ENCODE measurements at places on chromosomes 5 and 9.

DNA sequence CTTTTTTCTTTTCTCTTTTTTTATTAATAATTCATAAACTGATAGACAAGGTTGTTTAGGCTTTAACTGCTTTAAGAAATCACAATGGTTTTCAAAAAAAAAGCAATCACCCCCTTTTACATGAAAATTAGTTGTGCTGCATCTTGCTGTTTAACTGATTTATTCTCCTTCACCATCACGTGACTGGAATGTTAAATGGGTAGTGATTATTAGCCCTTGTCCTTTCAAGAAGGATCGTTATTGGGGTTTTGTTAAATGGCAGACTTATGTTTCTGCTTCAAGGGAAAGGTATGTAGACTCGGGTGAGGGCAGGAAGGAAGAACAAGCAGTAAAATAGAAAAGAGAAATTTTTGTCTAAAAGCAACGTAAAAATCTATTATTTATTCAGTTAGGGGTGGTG is 175.6 kb upstream of the TLE4 start:
- no peak for DNase-seq

- no peak for DNase-seq
Observed at GRCh38 chr9:36598273-36598672, 25.6 kb downstream of the MELK start.

DNA sequence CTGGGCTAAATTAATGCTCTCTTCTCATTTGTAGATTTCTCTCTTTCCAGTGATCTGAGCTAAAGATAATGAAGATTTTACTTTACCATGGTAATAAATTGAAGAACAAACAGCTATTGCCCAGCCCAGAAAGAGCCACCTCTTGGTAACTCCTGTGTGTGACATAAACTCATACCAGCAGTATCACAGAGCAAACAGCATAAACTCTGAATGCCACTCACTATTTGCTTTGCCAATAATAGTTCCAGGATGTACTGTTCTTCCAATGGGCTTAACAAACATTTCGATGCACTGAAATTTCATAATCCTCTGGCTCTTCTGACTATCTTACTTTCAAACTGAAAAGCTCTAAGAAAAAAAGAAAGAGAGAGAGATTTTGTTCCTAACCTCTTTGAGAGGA is 69.8 kb upstream of the RASEF start:
- DNase-seq: no peak

DNA sequence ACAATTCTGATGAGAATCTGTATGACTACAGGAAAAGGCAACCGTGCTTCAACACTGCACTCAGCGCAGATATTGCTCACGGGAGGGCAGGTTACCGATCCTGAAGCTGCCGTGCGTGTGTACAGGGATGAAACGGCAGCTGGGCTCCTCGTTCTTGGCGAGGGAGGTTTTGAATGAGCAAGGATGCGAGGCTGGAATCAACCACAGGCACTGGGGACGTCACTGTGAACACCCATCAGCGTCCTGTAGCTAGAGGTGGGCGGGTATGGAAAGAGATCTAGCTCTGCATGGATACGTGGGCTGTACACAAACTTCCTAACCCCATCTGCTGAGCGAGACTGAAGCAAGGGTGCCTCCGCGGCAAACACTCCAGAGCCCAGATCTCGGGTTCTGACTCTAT is 84.3 kb upstream of the COL5A1 start:
- DNase-seq: no peak

- DNase-seq: no peak
Observed at GRCh38 chr9:14207352-14207995, 106.5 kb downstream of the NFIB start.

GRCh38 chr9:92019658-92020057 is 69.6 kb upstream of the ROR2 start:
- DNase-seq: no peak

GRCh38 chr5:58683567-58683966 is 100.7 kb downstream of the RAB3C start:
- no peak for DNase-seq

DNA sequence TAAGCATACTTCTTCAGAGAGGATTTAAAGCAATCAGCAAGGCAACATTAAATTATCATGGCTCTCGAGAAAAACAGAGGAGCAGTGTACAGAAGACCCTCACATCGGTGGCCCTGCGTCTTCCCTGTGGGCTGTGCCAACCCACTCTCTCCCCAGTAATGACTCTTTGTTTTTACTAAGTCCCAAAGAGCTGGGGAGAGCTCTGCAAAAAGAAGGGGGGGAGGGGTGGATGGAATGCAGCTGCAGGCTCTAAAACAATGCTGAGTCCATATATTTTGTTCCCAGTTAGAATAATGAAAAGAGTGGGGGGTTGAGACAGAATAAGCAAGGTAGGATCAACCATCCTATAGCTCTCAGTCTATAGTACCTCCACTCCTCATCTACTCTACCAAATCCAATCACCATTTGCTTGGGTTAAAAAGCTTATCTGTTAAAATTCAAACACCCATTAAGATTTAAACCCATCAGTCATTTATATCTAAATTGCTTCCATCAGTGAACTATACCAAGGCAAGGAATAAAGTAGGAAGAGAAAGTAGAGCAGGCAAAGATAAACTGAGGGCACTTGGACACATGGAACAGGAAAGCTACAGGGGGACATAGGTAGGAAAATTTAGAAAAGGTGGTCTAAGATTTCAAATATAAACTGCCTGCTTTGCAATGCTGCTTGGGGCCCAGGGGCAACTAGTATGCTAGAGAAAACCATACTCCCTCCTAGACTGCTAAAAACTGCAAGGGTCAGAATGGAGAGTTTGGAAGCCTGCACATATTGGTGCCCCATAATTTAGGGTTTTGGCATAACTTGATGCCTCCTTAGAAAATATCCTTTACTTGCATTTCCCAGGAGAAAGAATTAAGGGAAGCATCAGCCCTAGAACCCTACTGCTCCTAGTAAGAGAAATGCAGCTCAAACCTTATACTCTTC is 20.6 kb downstream of the ELL2 start:
- DNase-seq: no peak

- no peak for DNase-seq
Observed at GRCh38 chr9:101387871-101388506, 3.2 kb upstream of the BAAT start.

- no peak for DNase-seq
Observed at GRCh38 chr5:41176952-41177351, 36.4 kb downstream of the C6 start.

DNA sequence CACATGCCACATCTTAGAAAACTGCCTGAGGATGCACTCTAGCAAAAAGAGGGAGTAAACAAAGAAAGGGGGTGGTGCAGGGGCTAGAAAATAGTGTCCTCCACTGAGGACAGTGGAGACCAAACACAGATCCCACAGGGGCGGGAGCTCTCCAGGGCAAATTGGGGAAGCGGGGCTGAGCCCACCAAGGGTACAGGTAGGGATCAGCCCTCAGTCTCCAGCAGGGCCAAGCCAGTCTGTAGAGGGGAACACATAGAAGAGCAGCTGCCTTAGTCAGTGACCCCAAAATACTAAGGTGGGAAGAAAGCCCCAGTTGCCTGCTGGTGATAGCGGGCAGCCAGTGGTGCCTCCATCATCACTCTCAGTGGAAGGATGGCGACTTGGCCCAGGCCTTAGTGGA is 134.0 kb downstream of the ATPSCKMT start:
- DNase-seq: no peak

GRCh38 chr5:101517795-101518194 is 614.7 kb upstream of the ST8SIA4 start:
- no peak for DNase-seq

GRCh38 chr9:97808972-97809371 is 44.1 kb upstream of the FOXE1 start:
- DNase-seq: no peak

GRCh38 chr5:82918311-82919031 is 158.7 kb downstream of the TMEM167A start:
- DNase-seq: no peak

DNA sequence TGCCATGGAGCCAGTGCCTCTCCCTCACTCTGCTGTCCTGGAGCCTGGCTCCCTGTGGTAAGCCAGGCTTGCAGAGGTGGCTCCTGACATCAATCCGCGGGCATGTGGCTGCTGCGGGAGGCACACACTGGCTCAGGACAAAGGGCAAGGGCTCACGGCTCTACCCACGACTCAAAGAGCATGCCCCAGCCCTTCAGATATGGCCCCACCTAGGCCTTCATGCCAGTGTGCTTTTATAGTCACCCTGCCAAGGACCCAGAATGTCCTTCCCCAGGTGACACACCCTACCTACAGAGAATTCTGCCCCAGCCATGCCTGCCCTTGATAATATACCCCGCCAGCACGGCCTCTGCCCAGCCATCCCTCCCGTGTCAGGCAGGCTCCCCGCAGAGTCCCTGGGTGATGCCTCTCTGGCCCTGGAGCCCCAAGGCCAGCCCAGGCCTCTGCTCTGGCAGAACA is 1.6 kb downstream of the MGAT4B start:
- DNase-seq: no peak

DNA sequence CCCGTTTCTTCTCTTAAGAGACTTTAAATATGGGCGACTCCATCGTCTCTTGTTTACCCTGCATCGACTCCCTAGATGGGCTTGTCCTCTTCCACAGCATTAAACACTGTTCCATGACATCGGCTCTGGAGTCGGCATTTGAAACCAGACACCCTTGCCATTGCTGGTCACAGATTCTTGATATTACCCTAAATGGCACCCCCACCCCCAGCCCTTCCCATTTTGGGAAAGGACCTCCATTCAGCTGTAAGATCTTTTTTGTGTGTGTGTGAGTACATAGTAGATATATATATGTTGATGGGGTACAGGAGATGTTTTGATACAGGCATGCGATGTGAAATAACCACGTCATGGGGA is 51.1 kb upstream of the SH3PXD2B start:
- DNase-seq: no peak

DNA sequence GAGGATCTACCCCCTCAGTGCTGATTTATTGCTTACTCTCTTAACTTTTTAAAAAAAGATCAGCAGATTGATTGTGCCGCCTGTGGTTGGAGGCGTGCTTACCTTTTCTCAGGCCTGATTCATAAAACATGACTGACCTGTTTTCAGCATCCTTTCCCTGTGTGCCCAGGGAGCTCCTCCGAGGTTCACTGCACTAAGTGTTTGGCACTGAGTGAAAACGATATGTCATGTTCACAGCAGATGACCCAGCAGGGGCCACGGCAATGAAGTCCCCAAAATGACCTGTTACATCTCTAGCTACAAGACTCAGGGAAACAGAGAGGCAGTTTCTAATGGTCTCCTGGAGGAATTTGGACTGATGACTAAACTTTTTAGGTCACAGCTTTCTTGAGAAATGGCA is 69.9 kb downstream of the INSYN2B start:
- no peak for DNase-seq

DNA sequence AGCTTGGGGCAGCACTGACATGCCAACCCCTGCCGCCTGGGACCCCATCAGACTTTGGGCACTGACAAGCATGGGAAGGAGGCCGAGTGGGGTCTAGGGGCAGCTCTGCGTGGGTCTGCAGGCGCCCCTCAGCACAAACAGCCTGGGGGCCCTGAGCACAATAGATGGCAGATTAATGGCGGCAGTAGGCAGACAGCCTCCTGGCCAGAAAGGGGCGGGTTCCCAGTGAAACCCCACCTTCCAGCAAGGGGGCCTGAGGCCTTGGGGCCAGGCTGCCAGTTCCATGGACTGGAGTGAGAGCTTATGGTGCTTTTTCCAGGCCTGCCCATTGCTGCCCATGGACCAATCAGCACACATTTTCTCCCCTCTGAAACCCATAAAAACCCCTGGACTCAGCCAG is 2031.2 kb downstream of the EFNA5 start:
- no peak for DNase-seq

DNA sequence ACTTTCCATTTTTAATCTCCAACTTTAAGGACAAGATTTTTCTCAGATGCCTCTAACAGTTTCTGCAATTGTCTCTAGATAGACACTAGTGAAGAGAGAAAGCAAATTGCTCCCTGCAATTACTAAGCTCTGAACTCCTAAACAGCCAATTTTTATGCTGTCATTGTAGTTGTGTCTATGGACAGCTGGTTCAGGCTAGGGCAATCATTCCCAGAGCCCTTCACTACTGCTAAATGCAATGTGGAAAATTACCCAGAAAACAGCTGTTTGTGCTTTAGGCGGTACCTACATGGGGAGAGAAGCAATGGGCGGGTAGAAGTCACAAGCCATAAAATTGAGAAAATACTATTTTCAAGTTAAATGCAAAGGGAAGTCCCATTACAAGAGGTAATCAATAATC is 211.6 kb downstream of the SPOCK1 start:
- DNase-seq: no peak

- DNase-seq: no peak
Observed at GRCh38 chr5:172959824-172960799, 888 bp downstream of the RPL26L1 start.

GRCh38 chr5:102916109-102916508 is 161.0 kb downstream of the PAM start:
- no peak for DNase-seq

DNA sequence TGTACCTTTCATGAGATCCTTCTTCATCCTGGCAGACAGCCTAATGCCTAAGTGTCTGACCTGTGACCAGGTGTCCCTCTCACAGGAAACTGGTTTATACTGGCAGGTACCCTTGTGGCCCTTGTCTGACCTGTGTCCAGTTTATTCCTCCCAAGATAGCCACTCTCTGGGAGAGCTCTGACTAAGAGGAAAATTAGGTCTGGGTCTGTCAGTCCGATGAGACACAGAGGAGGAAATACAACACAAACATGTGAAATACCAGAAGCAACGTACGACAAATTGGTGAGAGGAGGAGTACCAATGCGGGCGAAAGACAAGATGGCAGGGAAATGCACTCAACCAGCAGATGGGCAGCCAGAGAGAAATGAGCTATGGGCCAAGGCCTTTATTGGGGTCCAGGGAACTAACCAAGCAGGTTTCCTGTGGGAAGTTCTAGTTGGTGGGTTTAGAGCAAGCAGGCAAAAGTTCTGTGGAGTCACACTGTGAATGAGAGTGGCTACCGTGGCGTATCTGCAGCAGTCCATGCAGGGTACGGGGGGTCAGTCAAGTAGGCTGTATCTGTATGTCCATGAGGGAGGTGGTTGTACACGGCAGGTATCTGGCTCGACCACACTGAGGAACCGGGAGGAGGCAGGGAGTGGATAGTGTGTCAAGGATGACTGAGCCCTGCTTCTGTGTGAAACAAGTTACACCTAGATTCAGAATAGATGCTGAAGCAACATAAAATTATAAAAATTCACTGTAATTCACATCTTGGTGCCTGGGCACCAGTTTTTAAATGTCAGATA is 109.0 kb downstream of the MLLT3 start:
- no peak for DNase-seq

GRCh38 chr9:88809355-88810161 is 181.7 kb upstream of the S1PR3 start:
- DNase-seq: no peak

DNA sequence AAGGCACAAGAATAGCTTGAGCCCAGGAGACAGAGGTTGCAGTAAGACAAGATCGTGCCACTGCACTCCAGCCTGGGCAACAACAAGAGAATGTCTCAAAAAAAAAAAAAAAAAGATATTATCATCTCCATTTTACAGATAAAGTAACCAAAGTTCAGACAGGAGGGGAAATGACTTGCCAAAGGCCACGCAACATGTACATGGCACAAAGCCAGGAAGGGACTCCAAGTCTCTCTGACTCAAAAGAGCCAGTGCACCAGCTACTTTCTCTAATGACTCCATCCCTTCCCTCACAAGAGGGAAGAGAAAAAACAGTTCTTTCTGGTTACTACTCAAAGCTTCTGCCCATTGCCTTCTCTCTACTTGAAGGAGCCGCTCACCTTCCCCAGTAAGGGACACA is 34.1 kb downstream of the SIL1 start:
- no peak for DNase-seq

- DNase-seq: peak; percentile 51
Observed at GRCh38 chr5:111757355-111758283, 625 bp upstream of the NREP start.

- DNase-seq: no peak
Observed at GRCh38 chr9:36622121-36622520, 49.4 kb downstream of the MELK start.

- no peak for DNase-seq
Observed at GRCh38 chr9:69174616-69175463, 763 bp downstream of the TJP2 start.

Data from stimulated activated CD4-positive, alpha-beta T cell treated with anti-CD3 and anti-CD28 coated beads, Interleukin-1b, Interleukin-23, amount 100 ng/mL, for 1 hour (primary cell).